Vagina (tissue), 2 donors: ENCODE measurements at places on chromosomes 7 and 10. TPM values are rescaled to one million over a fixed set of nuclear protein-coding genes. Genes with fewer than 3 reads are reported as not detected.

- no peak for DNase-seq
Measured at GRCh38 chr10:96608805-96609204, 22.0 kb upstream of the TM9SF3 start.

DNA sequence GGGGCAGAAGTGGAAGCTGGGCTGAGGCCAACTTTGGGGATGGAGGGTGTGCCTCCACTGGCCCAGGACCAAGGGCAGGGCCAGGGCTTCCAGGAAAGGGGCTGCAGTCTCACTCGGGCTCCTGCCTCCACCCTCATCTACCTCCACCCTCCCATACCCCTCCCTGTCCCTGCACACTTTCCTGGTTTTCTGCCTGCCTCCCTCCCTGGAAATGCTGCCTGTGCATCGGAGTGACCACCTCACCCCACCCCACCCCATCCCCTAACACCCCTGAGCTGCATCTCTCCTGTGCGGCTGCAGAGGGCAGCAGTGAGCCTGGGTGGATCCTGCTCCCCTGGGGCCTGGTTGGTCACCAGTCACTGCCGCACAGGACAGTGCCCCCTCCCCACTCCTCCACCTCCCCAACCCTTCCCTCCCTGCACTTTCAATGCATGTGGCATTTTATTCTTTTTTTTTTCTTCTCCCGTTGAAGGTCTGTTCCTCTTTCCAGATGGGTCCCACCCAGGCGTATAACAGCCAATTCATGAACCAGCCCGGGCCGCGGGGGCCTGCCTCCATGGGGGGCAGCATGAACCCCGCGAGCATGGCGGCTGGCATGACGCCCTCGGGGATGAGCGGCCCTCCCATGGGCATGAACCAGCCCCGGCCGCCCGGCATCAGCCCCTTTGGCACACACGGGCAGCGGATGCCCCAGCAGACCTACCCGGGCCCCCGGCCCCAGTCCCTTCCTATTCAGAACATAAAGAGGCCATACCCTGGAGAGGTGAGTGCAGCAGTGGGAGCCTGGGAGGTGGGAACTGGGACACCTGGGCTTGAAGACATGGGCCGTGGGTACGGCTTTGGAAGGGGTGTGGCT lies 54.1 kb upstream of the PPIF start:
- no peak for DNase-seq

DNA sequence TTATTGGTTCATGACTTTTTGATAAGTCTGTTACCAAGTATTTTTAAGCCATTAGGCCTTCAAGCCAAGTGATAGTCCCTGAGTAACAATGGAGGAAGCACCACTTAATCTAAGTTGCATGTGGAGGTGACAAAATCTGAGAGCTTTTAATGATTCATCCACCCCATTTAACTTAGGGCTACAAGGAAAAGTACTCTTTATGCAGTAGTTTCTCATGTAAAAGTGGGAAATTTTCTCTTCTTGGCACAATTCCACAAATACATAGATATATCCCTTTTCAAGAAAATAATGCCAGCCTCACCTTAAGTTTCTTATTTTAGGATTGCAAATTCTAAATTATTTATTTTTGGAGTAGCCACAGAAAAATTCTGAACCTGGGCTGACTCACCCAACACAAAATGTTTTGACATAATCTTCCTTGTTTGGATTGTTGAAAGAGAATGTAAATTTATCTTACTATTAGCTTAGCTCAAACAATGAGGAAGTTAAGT lies 85.7 kb downstream of the SUGCT start:
- no peak for DNase-seq

METTL27 gene
- total RNA-seq: not detected

IKZF1 gene
- 44.9 TPM for total RNA-seq

C10orf143 gene
- total RNA-seq: 0.74 TPM

PON2 gene
- 77.3 TPM for total RNA-seq
